ENCODE measurements at places on chromosomes 2 and 18.
A peak's percentile ranks its signal among the peaks of the same experiment; 100 is the strongest.

DNA sequence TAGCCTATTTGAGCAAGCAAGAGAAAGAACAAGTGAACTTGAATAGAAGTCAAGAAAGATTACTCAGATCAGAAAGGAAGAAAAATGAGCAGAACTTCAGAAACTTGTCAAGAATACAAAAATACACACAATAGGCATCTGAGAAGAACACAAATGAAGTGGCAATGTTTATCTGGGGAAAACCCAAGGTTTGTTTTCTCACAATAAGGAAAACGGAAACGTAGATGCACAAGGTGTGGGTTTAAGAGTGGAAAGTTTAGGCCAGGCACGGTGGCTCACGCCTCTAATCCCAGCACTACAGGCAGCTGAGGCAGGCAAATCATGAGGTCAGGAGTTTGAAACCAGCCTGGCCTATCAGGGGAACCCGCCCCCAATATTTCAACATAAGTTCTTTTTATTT, 159.5 kb upstream of the GYPC start:
- no peaks in the 10 kb centered on the region for H3K27me3 ChIP-seq
- no peaks in the 10 kb centered on the region for H3K36me3 ChIP-seq
- no peak for DNase-seq
- H3K4me1 ChIP-seq: no peaks in the 10 kb centered on the region

GRCh38 chr2:104577143-104577542, 276.8 kb upstream of the POU3F3 start:
- no peak overlapping the region for H3K4me3 ChIP-seq
- no peak overlapping the region for H3K27ac ChIP-seq
- H3K27me3 ChIP-seq: no peaks in the 10 kb centered on the region
- H3K36me3 ChIP-seq: no peaks in the 10 kb centered on the region
- no peaks in the 10 kb centered on the region for H3K4me1 ChIP-seq

GRCh38 chr2:215143458-215143857, 5.0 kb upstream of the ABCA12 start:
- H3K27ac ChIP-seq: no peak overlapping the region
- no peaks in the 10 kb centered on the region for H3K36me3 ChIP-seq
- peaks cover 5% of the 10 kb centered on the region for H3K27me3 ChIP-seq
- no peak for DNase-seq
- no peaks in the 10 kb centered on the region for H3K4me1 ChIP-seq
- H3K4me3 ChIP-seq: no peak overlapping the region

GRCh38 chr2:238101891-238102841, 2.0 kb downstream of the ESPNL start:
- no peak overlapping the region for H3K27ac ChIP-seq
- no peaks in the 10 kb centered on the region for H3K36me3 ChIP-seq
- no peaks in the 10 kb centered on the region for H3K27me3 ChIP-seq

- peaks cover 32% of the 10 kb centered on the region for H3K4me1 ChIP-seq
- H3K36me3 ChIP-seq: no peaks in the 10 kb centered on the region
- no peak for DNase-seq
- H3K4me3 ChIP-seq: no peak overlapping the region
- H3K27me3 ChIP-seq: no peaks in the 10 kb centered on the region
- H3K27ac ChIP-seq: peak overlapping the region; percentile 91
These were observed 576.7 kb upstream of the ZEB2 start for GRCh38 chr2:145096582-145096981.

DNA sequence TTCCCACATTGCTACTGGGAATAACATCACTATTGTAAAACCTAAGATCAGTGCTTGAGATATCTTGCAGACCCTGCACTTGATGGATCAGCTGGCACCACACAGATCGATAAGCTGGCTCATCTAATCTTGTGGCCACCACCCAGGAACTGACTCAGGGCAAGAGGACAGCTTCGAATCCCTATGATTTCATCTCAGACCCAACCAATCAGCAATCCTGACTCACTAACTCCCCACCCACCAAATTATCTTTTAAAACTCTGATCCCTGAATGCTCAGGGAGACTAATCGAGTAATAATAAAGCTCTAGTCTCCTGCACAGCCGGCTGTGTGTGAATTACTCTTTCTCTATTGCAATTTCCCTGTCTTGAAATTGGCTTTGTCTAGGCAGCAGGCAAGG, 11.3 kb upstream of the TEX44 start:
- no peaks in the 10 kb centered on the region for H3K36me3 ChIP-seq
- no peaks in the 10 kb centered on the region for H3K27me3 ChIP-seq
- no peak for DNase-seq
- no peak overlapping the region for H3K27ac ChIP-seq
- no peak overlapping the region for H3K4me3 ChIP-seq

DNA sequence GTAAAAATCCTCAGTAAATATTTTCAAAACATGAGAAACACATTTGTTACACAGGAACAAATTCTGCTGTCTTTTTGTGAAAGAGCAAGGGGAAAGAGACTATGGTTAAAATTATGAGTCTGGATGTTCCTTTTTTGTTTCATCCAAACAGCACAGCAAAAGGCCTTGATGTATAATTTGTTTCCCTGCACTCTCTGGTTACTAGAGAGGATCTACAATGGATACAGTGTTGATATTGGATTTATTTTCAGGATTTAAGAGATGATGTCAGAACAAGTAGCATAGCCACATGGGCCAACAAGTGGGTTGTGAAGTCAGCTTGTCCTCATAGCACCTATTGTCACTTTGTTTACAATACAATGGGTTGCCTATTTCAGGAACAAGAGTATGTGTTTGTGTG, 11.3 kb upstream of the ERBB4 start:
- no peaks in the 10 kb centered on the region for H3K27me3 ChIP-seq
- no peak overlapping the region for H3K4me3 ChIP-seq
- H3K27ac ChIP-seq: no peak overlapping the region
- no peak for DNase-seq
- H3K36me3 ChIP-seq: no peaks in the 10 kb centered on the region

DNA sequence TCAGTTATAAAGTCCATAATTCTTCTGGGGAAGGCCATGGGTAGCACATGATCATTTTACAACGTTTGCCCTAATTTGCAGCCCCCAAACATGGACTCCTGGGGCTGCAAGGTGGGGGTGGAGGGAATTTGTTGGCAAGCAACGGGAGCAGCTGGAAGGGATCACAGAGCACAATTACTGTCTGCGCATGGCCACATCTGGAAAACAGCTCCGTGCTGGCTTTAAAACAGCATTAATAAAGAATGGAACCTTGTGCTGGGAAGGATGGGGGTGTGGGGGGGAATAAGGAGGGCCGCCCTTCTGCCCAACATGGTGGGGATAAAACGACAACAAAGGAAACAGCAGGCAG, 60.9 kb upstream of the SLC14A2 start:
- no peak overlapping the region for H3K4me3 ChIP-seq
- no peaks in the 10 kb centered on the region for H3K4me1 ChIP-seq
- H3K27ac ChIP-seq: no peak overlapping the region
- peaks cover 24% of the 10 kb centered on the region for H3K27me3 ChIP-seq
- no peak for DNase-seq
- H3K36me3 ChIP-seq: no peaks in the 10 kb centered on the region

- no peak for DNase-seq
- H3K4me3 ChIP-seq: no peak overlapping the region
These were observed 223.7 kb downstream of the DSEL start for GRCh38 chr18:67292814-67293213.

Data from osteoblast (primary cell).